GM23248 (cell line): ENCODE measurements at places on chromosomes 12 and 14. TPM values are rescaled to one million over a fixed set of nuclear protein-coding genes. Genes with fewer than 3 reads are reported as not detected.
A peak's percentile ranks its signal among the peaks of the same experiment; 100 is the strongest.

DNA sequence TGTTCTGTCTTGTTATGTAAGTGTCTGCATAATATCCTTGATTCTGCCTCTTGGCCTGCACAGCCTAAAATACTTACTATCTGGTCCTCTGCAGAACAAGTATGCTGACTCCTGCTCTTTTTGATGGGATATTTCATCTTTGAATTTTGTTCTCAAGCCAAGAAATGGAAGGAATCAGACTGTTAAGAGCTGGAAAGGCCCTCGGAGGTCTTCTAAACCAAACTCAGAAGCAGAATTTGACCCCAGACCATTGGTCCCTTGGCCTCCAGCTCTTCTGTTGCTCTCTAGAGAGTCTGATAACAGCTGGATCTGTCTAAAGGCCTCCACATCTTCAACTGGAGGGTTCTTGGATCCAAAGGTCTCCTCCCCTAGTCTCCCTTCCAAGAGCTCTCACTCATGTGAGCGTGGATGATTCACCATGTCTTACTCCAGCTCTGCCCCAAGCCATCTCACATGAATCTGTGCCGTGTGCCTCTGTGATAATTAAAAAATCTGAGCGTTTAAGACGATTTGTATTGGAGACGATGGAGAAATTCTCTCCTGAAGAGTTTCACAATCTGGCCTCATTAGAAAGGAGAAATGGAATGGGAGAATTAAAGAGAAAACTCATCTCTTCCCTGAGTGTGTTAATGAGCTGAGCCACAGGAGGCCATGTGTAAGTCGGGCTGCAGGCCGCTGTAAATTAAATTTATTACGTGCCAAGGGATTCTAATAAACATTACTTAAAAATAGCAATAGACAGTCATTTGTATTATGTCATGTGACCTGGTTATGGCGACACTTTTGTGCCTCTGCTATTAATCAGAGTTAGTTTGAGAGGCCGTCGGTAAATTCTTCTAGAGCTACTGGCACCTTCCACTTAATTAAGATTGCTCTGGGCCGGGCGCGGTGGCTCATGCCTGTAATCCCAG, 15.4 kb upstream of the PRIMA1 start:
- H3K36me3 ChIP-seq: no peaks in the 10 kb centered on the region
- no peak overlapping the region for H3K4me3 ChIP-seq
- no peak overlapping the region for H3K27ac ChIP-seq
- H3K4me1 ChIP-seq: no peaks in the 10 kb centered on the region
- no peaks in the 10 kb centered on the region for H3K27me3 ChIP-seq

The BLTP3B gene
- 26.2 and 31.0 TPM in 2 replicates for total RNA-seq

The PTPRO gene
- total RNA-seq: 0.13 and 0.22 TPM in 2 replicates

The FOS gene
- total RNA-seq: 118 and 124 TPM in 2 replicates

- peaks cover 22% of the 10 kb centered on the region for H3K4me1 ChIP-seq
- no peak overlapping the region for H3K4me3 ChIP-seq
- H3K27ac ChIP-seq: no peak overlapping the region
- H3K27me3 ChIP-seq: no peaks in the 10 kb centered on the region
Observed at GRCh38 chr12:71555191-71555590, 108.5 kb downstream of the ZFC3H1 start.

- H3K27ac ChIP-seq: no peak overlapping the region
- no peaks in the 10 kb centered on the region for H3K27me3 ChIP-seq
- H3K4me1 ChIP-seq: peaks cover 12% of the 10 kb centered on the region
- H3K4me3 ChIP-seq: peak overlapping the region; percentile 60
- H3K36me3 ChIP-seq: peaks cover 8% of the 10 kb centered on the region; the same call in 1 of the 2 replicates
Observed at GRCh38 chr12:48997719-48998496, 1.3 kb downstream of the DDN start.

The C12orf54 gene
- total RNA-seq: not detected in 2 replicates

- H3K36me3 ChIP-seq: no peaks in the 10 kb centered on the region
- H3K27me3 ChIP-seq: no peaks in the 10 kb centered on the region
- H3K4me1 ChIP-seq: peaks cover 15% of the 10 kb centered on the region
- H3K4me3 ChIP-seq: no peak overlapping the region
- H3K27ac ChIP-seq: no peak overlapping the region
- DNase-seq: no peak
Observed at GRCh38 chr14:55545779-55546178, 34.2 kb upstream of the KTN1 start.

The PRKD1 gene
- total RNA-seq: 21.0 and 24.2 TPM in 2 replicates

- H3K36me3 ChIP-seq: no peaks in the 10 kb centered on the region
- no peak overlapping the region for H3K4me3 ChIP-seq
- no peaks in the 10 kb centered on the region for H3K27me3 ChIP-seq
- peak overlapping the region; percentile 58 for H3K27ac ChIP-seq
Observed at GRCh38 chr12:47017901-47018475, 61.4 kb upstream of the PCED1B start.

DNA sequence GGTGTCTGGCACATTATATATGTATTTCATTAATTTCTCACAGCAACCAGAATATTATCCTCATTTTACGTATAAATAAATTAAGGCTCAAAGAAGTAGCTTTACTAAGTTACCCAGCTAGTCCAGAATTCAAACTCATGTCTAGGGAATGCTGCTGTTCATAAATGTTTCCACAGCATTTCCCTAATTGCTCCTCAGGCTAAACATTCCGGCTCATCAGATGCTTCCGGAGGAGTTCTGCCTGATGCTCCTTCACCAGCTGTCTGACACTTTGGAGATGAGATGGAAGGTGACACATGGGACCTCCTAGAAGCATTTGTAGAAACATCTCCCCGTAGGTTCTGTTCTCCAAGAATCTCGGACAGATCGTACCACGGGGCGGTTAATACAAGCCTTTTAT, 12.1 kb downstream of the KRT85 start:
- no peak overlapping the region for H3K4me3 ChIP-seq
- peaks cover 48% of the 10 kb centered on the region for H3K27me3 ChIP-seq
- DNase-seq: peak; percentile 22
- H3K27ac ChIP-seq: no peak overlapping the region

GRCh38 chr12:19574601-19575000, 135.3 kb downstream of the AEBP2 start:
- H3K4me1 ChIP-seq: peaks cover 15% of the 10 kb centered on the region
- DNase-seq: no peak
- H3K27ac ChIP-seq: no peak overlapping the region

GRCh38 chr12:49962861-49963765, 1.4 kb downstream of the AQP5 start:
- H3K36me3 ChIP-seq: no peaks in the 10 kb centered on the region
- H3K4me1 ChIP-seq: no peaks in the 10 kb centered on the region
- peak; percentile 31 for DNase-seq
- no peak overlapping the region for H3K27ac ChIP-seq

DNA sequence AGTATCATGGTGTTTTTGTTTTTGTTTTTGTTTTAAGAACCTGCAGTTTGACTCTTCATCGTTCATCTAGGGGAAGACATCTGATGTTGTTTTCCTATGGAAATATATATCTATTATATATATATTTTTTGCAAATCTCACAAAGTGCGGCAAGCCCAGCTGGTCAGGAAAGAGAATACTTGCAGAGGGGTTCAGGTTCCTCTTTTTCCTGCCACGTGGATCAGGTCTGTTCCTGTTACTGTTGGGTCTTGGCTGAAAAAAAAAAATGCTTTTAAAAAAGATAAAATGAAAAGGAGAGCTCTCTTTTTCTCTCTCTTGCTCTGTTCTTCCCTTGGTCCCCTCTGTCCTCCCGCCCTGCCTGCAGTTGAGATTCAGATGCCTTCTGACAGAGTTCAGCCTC, 179.4 kb upstream of the BCL2L14 start:
- H3K27me3 ChIP-seq: no peaks in the 10 kb centered on the region
- no peaks in the 10 kb centered on the region for H3K4me1 ChIP-seq
- no peak overlapping the region for H3K4me3 ChIP-seq
- peaks cover 3% of the 10 kb centered on the region; the same call in 1 of the 2 replicates for H3K36me3 ChIP-seq
- no peak overlapping the region for H3K27ac ChIP-seq

GRCh38 chr12:51373187-51373586, 18.0 kb downstream of the GALNT6 start:
- H3K27me3 ChIP-seq: no peaks in the 10 kb centered on the region
- peaks cover 29% of the 10 kb centered on the region for H3K4me1 ChIP-seq
- no peaks in the 10 kb centered on the region for H3K36me3 ChIP-seq

The RNASE1 gene
- not detected in 2 replicates for total RNA-seq

The CD163 gene
- total RNA-seq: not detected in 2 replicates

The XRCC3 gene
- 19.1 and 20.3 TPM in 2 replicates for total RNA-seq
